MCF 10A (cell line): ENCODE measurements at places on chromosomes 7 and 10. TPM values are rescaled to one million over a fixed set of nuclear protein-coding genes. Genes with fewer than 3 reads are reported as not detected.

ASB10 gene
- not detected in 2 replicates for total RNA-seq

KCNMA1 gene
- 7.5 and 16.4 TPM in 2 replicates for total RNA-seq

GRCh38 chr10:26372513-26373354, 65.4 kb upstream of the APBB1IP start:
- DNase-seq: no peak

- no peak for DNase-seq
Observed at GRCh38 chr10:61986382-61986781, 84.9 kb downstream of the ARID5B start.

DNA sequence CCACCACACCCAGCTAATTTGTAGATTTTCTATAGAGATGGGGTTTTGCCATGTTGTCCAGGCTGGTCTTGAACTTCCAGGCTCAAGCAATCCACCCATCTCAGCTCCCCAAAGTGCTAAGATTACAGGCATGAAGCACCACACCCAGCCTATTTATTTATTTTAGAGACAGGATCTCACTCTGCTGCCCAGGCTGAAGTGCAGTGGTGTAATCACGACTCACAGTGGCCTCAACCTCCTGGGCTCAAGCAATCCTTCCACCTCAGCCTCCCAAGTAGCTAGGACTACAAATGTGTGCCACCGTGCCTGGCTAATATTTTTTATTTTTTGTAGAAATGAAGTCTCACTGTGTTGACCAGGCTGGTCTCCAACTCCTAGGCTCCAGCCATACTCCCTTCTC, 6.9 kb upstream of the FRAT2 start:
- DNase-seq: no peak
